ENCODE measurements at places on chromosomes 12 and 14.
A peak's percentile ranks its signal among the peaks of the same experiment; 100 is the strongest.

DNA sequence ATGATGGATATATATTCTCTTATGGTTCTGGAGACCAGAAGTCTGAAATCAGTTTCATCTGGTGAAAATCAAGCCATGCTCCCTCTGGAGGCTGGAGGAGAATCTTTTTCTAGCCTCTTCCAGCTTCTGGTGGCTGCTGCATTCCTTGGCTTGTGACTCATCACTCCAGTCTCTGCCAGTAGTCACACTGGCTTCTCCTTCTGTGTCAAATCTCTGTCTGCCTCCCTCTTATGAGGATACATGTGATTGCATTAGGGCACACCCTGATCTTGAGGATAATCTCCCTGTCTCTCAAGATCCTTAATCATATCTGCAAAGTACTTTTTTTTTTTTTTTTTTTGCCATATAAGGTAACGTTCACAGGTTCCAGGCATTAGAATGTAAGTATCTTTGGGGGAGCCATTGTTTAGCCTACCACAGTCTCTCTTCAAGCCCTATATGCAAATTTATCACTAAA, 17.7 kb downstream of the DNAL1 start:
- peak; percentile 85 for DNase-seq

DNA sequence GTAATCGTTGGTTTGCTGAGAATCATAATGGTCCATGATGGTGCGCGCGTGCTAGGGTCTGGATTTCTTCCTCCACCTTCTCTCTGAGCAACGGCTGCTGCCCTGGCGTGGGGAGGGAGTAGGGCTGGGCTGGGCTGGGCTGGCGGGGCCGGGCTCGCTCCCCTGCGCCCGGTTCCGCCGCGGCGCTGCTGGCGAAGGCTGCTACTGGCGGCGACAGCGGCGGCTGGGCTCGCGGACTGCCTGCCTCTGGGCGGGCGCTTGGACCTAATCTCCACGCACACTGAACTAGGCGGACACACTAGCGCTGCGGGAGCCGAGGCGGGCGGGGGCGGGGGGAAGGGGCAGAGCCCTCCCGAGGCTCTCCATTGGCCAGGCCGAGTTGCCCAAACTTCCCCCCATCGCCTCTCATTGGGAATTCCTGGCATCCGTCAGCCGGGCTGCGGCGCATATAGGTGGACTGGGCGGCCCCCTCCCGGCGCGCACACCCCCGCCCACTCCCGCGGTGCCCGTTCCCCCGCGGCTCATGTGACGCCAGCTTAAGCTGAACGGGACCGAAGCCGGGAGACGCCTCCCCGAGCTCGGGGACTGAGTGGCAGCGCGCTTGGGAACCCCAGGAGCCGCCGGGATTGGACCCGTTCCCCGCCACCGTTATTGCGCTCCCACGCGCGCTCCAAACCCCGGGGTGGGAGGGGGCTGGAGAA, at the start of gene ACTN1:
ACTN1 (minus strand) TSS at position 282 of the 701 bp plus-strand sequence; CDS start at position 36, 246 bp downstream.
- DNase-seq = peak; percentile 89

- DNase-seq = peak; percentile 21
Measured at GRCh38 chr14:58362798-58363412, 32.8 kb upstream of the TOMM20L start.

DNA sequence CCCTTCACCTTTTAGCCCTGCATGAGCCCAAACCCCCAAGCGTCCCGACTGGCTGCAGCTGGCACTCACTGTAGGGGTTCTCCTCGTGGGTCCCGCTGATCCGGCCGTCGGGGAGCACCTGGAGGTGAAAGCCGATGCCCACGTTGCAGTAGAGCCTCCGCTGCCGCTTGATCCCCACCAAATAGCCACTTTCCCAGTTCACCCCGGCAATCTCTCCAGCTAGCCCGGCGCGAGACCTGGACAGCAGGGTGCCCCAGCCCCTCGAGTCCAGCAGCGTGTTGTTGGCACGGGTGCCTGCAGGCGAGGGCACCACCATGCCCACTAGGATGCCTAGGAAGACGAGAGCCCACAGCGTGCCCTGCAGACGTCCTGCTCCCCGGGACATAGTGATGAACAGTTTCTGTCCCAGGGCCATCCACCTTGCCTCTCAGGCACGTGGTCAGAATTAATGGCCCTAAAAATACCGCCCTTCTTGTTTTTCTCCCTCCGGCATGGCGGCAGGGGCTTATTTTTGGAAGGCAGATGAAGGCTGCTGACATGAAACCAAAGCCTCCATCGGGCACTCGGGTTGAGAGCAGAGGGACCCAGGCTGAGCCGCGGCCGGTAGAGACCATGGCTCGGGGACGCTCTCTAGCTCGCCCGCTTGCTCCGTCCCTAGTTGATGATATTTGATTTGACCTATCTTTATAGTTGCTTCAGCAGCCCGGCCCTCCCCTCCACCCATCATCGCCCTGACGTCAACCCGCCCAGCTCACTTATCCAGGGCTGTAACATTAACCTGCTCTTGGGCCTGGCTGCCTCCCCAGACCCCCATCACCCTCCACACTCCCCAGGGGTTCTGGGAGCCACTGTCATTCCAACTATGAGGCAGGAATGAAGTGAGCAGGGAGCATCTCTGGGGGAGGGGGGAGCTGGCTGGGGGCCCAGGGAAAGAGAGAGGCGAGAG, at the start of gene FGF6:
FGF6 (minus strand) TSS at position 660 of the 946 bp plus-strand sequence; CDS start at position 415, 245 bp downstream.
- no peak for DNase-seq

DNA sequence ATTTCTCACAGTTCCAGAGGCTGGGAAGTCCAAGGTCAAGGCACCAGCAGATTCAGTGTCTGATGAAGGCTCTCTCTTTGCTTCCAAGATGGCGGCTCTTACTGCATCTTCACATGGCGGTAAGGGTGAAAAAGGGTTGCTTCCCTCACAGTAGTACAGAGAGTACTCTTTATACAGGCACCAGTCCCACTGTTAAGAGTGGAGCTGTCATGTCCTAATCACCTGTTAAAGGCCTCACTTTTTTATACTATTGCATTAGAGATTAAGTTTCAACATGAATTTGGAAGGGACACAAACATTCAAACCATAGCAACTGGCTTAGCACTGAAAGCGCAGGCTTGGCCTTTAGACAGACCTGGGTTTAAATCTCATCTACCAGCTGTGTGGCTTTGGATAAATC, 50.0 kb upstream of the TCL1A start:
- no peak for DNase-seq

- no peak for DNase-seq
Measured at GRCh38 chr12:122665349-122665748, 37.8 kb downstream of the HCAR2 start.

DNA sequence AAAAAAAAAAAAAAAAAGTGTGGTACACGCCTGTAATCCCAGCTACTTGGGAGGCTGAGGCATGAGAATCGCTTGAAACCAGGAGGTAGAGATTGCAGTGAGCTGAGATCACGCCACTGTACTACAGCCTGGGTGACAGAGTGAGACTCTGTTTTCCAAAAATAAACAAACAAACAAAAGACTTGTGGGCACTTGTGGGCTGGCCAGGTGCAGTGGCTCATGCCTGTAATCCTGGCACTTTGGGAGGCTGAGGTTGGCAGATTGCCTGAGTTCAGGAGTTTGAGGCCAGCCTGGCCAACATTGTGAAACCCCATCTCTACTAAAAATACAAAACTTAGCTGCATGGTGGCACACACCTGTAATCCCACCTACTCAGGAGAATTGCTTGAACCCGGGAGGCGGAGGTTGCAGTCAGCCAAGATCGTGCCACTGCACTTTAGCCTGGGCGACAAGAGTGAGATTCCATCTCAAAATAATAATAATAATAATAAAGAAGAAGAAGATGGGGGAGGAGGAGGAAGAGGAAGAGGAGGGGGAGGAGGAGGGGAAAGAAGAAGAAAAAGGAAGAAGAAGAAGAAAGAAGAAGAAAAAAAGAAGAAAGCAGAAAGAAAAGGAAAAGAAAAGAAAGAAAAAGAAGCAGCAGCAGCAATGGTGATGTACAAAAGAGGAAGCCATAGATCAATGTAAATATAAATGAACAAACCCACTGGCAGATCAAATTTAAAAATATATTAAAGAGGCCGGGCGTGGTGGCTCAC, 27.9 kb upstream of the CCNT1 start:
- DNase-seq = no peak

GRCh38 chr12:51536159-51536558, 54.9 kb upstream of the SCN8A start:
- DNase-seq = no peak

DNA sequence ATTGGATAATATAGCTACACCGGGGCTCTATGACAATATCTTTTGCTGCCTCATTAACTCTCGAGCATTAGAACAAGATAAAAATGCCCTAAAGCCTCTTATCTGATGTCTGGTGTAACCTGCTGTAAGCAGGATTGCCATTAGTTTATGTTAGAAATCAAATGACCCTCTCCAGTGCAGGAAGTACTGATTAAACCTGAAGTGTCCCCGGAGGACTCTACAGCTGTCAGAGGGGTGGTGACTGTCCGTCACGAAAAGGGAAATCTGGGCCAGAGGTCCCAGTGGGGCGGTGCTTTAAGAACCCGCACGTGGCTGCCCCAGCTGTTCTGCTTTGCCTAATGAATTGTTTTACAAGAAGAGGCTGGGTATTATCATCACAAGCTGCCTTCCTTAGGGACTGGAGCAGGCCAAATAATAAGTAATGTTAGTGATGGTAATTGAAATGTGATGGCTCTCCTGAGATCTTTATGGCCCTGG, 55.7 kb downstream of the LIN52 start:
- DNase-seq = no peak

DNA sequence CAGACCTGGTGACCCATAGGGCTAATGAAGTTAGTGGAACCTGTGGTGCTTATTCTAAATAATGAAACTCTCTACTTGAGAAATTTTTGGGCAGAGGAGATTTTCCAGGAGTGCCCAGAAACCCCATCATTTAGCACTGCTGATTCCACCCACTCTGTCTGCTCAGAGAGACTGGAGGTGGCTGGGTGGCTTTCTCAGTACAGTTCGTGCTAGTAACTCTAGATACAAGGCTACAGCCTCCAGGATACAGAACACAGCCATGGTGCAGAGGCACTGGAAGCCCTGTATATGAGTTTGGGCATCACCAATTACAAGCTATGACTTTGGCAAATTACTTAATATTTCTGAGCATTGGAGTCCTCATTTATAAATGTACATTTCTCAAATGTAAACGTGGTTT, 32.4 kb downstream of the CCDC177 start:
- no peak for DNase-seq

DNA sequence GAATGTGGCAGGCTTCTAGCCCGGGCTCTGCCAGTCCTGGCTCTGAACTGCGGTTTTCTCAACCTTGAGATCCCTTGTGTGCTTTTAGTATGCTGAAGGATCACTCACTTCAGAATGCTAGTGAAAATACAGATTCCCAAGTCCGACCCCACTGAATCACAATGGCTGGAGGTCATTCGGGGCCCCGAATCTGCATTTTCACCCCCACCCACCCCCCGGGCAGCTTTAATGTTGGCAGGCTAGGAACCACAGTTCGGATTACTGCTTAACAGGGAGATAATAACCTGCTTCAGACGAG, 573 bp upstream of the SUSD6 start:
- no peak for DNase-seq

DNA sequence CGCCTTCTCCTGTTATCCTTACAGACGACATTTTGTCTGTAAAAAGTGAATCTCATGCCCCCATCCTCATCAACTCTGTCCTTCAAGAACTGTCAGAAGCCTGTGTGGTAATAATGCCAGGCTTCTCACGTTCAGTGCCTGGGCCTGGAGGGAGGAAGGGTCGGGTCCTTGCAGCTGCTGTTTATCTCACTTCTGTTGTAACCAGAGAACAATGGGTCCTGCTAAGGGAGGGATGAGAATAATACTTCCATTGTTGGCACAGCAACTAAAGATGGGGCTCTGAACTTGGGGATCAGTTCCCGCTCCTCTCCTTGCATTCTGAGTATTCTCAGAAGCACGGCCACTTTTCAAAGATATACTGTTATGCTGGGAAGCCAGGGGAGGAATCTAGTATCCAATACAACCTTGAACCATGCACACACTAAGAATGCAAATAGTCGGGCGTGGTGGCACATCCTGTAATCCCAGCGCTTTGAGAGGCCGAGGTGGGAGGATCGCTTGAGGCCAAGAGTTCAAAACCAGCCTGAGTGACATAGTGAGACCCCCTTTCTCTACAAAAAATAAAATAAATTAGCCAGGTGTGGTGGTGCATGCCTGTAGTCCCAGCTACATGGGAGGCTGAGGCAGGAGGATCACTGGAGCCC, 38.8 kb upstream of the NINJ2 start:
- DNase-seq = no peak

DNA sequence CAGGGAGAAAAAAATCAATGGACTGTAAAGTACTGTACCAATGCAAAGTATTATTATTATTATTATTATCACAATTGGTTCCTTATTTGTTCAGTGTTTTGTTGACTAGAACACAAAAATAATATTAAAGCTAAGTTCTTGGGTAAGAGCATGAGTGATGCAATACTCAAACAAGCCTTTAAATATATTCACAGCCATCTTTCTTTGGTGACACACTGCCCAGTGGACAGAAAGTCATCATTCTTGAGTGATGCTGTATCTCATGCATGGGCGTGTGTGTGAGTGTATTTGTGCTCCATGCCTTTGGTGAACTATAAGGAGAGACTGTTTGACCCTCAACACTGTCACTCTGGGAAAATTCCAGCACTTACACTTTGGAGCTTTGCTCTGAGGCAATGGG, 93.6 kb downstream of the KCNK10 start:
- DNase-seq = no peak

GRCh38 chr12:111409780-111410430, 4.2 kb downstream of the SH2B3 start:
- no peak for DNase-seq

GRCh38 chr14:66135831-66136230, 350.3 kb upstream of the CCDC196 start:
- no peak for DNase-seq

DNA sequence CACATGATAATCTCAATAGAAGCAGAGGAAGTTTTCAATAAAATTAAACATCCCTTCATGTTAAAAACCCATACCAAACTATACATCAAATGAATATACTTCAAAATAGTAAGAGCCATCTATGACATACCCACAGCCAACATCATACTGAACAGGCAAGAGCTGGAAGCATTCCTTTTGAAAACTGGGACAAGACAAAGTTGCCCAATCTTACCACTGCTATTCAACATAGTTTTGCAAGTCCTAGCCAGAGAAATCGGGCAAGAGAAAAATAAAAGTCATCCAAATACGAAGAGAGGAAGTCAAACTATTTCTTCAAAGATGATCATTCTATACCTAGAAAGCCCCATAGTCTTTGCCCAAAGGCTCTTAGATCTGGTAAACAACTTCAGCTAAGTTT, 454.7 kb upstream of the PRICKLE1 start:
- DNase-seq = no peak

- no peak for DNase-seq
Measured at GRCh38 chr12:68978678-68979077, 45.7 kb upstream of the CPM start.
